ENCODE measurements at places on chromosomes 1 and 21.

GRCh38 chr1:240515505-240515904 is 96.5 kb downstream of the GREM2 start:
- peak; percentile 2 for DNase-seq

GRCh38 chr1:84936116-84936810 is 43.3 kb upstream of the LPAR3 start:
- peak; percentile 82 for DNase-seq

DNA sequence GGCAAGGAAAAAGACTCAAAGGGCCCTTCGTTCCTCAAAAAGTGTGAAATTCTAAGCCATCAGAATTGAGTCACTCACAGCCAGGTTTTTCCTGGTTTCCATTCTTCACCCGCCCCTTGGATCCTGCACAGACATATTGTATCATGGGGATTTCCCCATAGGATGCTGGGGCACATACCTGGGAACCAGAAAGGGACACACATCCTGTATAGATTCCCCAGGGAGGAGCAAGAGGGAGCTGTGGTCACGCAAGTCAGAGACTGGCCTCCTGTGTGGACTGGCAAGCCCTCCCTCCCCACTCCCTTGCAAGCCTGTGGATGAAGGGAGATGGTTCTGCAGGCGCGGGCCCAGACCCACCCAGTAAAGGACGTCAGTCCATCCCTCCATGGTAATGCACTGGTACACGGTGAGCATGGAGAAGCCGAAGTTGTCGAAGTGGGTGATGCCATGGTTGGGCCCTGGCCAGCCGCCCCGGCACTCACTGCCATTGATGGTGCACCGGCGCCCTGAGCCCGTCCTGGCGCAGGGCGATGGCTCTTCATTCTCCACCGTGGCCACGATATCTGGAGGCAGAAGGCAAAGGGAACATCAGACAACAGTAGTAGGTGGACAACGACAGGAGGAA is 23.2 kb downstream of the CACNA1S start:
- no peak for DNase-seq

DNA sequence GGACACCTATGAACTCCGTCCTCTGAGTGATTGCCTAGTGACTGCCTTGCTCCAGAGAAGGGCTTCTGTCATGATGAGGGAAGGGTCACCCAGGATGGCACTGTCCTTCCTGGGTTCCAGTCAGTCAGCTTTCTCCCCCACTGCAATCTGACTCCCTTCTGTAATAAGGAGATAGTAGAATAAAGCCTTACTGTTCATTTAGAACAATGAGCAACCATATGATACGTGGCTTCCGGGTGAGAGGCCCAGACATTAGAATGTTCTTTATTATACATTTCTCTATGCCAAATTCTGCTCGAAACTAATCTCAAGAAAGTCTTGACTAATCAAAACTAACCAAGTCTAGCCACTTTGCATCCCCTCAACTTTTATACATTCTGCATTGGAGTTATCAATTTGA is 8.5 kb upstream of the MTMR11 start:
- DNase-seq: no peak

- DNase-seq: no peak
Observed at GRCh38 chr1:186214791-186215190, 160.3 kb downstream of the TPR start.

- no peak for DNase-seq
Observed at GRCh38 chr1:212355230-212355969, 59.3 kb downstream of the PACC1 start.

- DNase-seq: no peak
Observed at GRCh38 chr21:38460171-38460742, 38.0 kb downstream of the ERG start.

DNA sequence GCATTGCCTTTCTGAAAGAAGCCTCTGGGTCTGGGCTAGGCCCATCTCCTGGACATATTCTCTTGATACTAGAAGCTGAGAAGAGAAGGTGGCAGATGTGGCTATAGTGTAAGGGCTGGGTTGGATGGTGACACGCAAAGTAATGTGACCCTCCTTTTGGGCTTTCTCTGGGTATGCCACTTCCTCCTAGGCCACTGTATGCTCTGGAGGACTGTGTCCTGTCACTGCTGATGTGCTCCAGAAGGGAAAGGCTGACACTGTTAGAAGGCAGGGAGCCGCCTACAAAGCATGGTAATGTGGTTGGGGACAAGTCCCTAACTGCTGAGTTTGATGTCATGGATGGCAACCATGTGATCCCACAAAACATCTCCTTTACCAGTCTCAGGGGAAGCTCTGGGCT is 112.1 kb downstream of the BCAR3 start:
- DNase-seq: no peak

- DNase-seq: no peak
Observed at GRCh38 chr21:27795418-27795817, 828.5 kb upstream of the ADAMTS5 start.

GRCh38 chr1:36339215-36339614 is 15.8 kb upstream of the EVA1B start:
- DNase-seq: no peak

DNA sequence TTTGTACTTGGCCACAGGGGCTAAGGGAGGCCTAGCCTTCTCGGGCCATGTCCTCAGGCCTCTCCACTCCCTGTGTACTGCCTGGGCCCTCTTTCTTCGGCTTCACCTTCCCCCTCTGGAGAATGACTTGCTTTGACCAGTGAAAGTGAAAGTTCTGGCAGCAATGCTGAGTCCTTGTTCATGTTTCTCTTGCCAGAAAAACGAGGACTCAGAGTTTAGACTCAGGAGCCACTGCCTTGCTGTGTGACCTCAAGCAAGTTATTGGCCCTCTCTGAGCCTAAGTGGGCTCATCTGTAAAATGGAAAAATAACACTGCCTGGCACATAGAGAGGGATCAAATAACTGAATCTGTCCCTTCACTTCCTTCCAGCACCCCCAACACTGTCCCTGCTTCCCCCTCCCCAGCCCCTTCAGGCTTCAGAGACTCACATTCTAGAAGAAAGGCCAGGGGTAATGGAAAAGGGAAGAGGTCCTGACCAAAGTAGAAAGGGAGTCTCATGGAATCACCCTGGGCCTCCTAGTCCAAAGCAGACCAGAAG is 1.5 kb downstream of the C1QA start:
- DNase-seq: no peak

DNA sequence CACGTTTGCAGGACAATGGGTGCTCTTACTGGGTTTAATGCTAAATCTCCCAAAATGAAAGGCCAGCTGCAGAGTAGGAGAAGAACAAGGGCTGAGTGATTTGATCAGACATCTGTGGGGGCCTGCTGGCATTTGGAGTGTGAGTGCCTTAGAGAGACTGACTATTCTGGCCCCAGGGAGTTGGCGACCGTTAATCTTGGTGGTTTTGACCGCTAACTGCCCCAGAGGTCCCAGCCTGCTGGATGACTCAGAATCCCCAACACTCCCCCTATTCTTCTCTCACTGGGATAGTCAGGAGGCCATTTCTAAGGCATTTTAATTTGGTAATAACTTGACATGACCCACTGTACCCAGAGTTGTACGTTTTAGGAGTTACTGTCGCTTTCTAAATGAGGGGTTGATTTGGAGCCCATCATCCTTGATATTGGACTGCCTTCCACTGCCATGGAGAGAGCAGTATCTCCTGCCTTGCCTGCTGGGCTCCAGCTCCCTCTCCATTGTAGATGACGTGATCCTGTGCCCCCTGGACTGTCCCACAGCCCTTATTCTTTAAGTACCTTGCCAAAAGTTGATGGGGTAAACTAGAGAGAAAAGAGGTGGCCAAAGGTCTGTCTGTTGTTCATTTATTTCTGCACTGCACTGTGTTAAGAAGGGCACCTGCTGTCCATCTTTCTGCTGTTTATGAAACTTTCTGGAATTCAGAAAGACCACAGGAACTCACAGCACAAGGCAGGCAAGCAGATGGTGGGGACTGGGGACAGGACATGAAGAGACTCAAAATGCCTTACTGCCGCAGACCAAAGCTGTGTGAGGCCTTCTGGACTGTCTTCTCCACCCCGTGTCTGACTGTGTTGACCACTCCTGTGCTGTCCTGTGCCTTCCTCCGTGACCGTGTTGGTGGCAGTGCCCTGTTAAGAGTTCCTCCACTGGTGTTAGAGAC is 98.2 kb upstream of the ARTN start:
- DNase-seq: no peak

GRCh38 chr1:16371725-16372124 is 4.7 kb downstream of the SZRD1 start:
- DNase-seq: no peak

DNA sequence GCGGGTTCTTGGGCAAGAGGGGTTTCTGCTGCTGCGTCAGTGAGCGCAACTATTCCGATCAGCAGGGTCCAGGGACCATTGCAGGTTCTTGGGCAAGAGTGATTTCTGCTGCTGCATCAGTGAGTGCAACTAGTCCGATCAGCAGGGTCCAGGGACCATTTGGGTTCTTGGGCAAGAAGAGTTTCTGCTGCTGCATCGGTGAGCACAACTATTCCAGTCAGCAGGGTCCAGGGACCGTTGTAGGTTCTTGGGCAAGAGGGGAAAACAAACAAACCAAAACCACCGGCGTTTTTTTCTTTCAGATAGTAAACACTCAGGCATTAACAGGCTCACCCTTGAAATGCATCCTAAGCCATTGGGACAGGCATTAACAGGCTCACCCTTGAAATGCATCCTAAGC is 32.6 kb downstream of the SPATA6 start:
- no peak for DNase-seq

DNA sequence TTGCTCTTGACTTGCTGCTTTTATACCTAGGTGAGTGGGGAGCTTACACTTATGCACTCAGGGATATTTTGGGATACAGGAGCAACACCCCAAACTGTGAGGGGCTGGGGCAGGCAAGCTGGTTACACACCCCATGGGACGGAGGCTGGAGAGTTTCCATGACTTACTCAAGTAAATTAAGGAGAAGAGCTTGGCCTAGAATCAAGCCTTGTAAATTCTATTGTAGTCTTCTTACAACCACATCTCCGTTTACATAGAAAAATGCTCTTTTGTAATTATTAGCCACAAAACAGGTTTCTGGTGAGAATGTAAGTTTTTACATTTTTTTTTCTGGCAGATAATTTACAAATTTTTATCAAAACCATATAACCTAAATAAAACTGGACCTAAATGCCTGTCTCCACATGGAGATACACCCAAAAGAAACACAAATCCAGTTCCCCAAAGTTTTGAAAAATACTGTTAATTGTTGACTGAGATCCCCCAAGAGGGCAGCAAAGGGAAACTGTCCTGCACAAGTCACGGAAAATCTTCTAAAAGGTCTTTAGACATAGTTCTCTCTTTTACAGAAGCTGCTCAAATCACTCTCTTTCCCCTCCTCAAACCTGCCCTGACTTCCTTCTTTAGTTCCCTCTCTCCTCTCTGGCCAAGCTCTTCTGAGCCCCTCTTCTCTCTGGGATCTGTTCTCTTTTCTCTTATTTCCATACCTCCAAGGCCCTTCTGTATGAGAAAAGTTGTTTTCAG is 134.0 kb downstream of the HIVEP3 start:
- DNase-seq: no peak

DNA sequence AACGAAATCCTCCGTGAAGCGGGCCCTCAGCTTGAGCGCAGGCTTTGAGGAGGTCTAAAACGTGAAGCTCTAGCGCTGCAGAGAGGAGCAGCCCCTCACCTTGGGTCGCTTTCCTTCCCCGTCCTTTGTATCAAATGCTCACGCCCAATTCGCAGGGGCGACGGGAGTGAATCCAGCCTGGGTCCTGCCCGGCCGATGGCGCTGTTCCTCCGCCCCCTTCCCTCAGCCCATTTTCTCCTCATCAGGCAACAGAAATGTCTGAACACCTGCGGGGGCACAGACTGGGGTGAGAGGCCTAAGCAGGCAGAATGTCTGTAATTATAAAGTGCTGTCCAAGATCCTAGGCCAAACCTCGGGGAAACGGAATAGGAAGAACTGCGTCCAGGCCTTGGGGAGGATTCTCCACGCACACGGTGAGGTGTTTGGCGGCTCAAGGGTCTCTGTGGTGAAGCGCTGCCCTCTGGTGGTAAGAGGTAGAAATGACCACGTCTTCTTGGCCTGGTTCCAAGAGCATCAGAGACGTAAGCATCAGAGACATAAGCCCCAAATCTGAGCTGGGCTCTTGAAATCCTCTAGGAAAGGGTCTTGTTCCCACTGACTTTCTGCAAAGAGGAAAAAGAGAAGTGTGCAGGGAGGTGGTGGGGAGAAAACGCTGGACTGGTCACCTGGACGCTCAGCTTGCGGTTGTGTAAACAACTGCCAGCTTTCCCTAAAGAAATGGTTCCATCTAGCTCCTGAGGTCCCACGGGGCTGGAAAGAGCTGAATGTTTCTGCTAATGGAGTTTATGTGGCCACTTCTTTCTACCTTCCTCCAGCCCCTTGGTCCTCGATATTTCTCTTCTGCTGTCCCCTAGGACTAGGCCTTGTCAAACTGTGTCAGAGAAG is 92.1 kb upstream of the CD53 start:
- DNase-seq: peak; percentile 71

DNA sequence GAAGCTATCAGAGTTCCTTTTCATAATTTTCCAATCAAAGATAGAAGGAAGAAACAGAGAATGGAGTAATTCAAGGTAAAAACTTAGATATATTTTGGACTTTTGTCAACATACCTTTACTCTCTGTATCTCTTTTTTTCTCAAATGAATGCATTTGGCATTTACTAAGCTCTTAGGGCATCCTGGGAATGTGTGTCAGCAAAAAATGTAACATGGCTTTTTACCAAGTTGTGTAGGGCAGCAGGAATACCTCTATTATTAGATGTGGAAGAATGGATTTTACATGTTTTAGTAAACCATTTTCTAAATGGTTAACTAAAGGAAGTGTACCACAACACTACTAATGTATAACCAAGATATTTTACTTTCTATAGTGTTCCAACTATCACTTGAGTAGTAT is 4.2 kb upstream of the COL11A1 start:
- DNase-seq: no peak
